ENCODE measurements at places on chromosomes 1 and 21.

- DNase-seq, result no peak
These were observed 102.0 kb upstream of the BRINP3 start for GRCh38 chr1:190579552-190580193.

GRCh38 chr1:248884632-248885295, 21.3 kb upstream of the PGBD2 start:
- no peak for DNase-seq

DNA sequence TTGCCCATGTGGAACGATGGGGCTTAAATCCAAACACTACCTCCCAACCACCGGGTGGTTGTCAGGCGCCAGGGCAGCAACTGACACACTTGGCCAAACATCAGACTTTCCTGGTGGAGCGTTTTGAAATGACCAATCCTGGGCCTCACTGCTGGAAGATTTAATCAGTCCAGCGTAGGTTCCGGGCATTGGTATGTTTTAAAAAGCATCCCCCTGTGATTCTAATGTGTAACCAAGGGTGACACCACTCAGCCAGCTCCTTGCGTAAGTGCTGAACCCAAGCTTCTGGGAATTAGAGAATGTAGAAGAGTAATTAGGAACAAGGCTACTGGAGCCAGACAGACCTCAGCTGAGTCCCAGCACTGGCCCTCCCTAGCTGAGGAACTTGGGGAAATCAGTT, 44.8 kb upstream of the KAZN start:
- DNase-seq, result peak; percentile 99

GRCh38 chr1:157819896-157820295, at the start of gene FCRL1:
Gene FCRL1, minus strand, starts transcription at chr1:157820120. Its CDS starts 83 bp downstream, at chr1:157820037.
- DNase-seq, result no peak

DNA sequence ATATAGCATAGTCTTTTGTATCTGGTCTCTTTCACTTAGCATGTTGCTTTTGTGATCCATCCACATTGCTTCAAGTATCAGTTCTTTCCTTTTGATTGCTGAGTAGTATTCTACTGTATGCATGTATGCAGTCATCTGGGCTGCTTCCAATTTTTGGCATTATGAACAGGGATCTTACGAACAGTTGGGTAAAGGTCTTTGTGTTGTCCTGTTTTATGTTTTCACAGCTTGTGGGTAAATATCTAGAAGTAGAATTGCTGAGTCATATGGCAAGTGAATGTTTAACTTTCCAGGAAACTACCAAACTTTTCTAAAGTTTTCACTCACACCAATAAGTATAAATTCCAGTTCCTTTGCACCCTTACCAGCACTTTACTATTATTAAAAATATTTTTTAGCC, 60.9 kb downstream of the LHX4 start:
- no peak for DNase-seq

DNA sequence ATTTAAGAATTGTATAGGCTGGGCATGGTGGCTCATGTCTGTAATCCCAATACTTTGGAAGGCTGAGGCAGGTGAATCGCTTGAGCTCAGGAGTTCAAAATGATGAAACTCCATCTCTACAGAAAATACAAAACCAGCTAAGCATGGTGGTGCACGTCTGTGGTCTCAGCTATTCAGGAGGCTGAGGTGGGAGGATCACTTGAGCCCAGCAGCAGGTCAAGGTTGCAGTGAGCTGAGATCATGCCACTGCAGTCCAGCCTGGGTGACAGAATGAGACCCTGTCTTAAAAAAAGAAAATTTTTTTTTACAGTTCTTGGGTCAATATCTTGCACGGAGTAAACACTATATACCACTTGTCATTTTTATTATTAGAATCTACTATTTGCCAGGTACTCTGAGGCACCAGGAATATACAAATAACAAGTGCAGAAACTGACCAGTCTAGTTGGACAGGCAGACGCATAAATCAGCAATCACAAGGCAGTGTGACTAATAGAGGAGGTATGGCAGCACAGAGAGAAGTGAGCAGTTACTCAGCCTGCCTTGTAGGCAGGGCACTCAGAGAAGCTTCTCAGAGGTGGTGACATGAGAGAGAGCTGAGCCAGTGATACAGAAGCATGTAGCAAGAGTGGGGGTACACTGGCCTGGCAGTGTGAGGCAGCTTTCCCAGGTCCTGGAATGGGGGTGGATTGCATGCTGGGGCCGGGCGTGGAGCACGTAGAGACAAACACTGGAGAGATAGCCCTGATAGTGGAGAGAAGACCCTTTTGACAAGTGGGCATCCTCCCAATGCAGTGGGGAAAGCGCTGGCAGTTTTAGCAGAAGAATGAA, 8.0 kb downstream of the PHLDA3 start:
- peak; percentile 97 for DNase-seq

- no peak for DNase-seq
These were observed 2.9 kb downstream of the FLVCR1 start for GRCh38 chr1:212860713-212861581.

Measured in epithelial cell of proximal tubule (primary cell).